ENCODE measurements at places on chromosomes 3 and 15.

- no peak for DNase-seq
Observed at GRCh38 chr3:41598402-41599126, 363.3 kb downstream of the ULK4 start.

- DNase-seq = no peak
Observed at GRCh38 chr3:2094941-2095340, 3.7 kb upstream of the CNTN4 start.

GRCh38 chr3:170806676-170807075 is 63.3 kb downstream of the RPL22L1 start:
- no peak for DNase-seq

- no peak for DNase-seq
Observed at GRCh38 chr3:194602669-194603171, 30.5 kb downstream of the TMEM44 start.

DNA sequence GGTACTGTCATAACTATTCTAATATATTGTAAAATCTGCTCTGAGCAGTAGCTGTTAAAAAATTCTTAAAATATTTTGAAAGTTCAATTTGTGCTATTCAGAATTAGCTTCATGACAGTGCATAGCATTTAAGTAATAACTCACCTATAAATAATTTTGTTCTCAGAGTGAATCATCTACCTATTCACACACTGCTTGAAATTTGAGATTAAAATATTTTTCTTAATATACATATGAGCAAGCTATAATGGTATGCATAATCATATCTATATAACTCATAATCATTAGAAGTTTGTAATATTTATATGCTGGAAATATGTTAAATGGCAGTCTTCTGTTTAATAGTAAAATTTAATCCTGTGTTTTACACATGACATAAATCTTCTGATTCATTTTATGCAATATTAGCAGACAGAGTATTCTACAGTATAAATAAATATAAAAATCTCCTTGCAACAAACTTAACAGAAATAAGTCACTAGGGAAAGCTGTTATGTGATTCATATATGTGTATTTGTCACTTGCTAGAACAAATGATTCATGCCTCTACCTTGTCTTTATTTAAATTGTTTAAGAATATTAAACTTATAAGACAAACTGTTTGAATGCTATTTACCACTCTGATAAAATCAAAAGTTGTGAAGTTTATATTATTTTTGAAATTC is 710.8 kb downstream of the PLOD2 start:
- DNase-seq = no peak

- no peak for DNase-seq
Observed at GRCh38 chr15:70530017-70530499, 233.3 kb downstream of the UACA start.

- DNase-seq = no peak
Observed at GRCh38 chr3:191246630-191247029, 47.6 kb downstream of the OSTN start.

GRCh38 chr3:16329036-16329825 is 64.2 kb downstream of the OXNAD1 start:
- DNase-seq = no peak
